ENCODE measurements at places on chromosomes 5 and 9.

DNA sequence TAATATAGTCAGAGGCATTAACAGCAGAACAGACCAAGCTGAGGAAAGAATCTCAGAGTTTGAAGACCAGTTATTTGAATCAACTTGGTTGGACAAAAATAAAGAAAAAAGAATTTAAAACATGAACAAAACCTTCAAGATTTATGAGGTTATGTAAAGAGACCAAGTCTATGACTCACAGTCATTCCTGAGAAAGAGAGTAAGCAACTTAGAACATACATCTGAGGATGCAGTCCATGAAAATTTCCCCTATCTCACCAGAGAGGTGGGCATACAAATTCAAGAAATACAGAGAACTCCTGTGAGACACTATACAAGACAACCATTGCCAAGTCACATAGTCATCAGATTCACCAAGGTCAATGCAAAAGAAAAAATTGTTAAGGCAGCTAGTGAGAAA, 17.4 kb upstream of the C9orf72 start:
- peak; percentile 70 for DNase-seq

GRCh38 chr9:126756876-126757415, 47.9 kb upstream of the ZBTB43 start:
- no peak for DNase-seq

- no peak for DNase-seq
These were observed 6.4 kb downstream of the SOWAHA start for GRCh38 chr5:132819468-132819867.

DNA sequence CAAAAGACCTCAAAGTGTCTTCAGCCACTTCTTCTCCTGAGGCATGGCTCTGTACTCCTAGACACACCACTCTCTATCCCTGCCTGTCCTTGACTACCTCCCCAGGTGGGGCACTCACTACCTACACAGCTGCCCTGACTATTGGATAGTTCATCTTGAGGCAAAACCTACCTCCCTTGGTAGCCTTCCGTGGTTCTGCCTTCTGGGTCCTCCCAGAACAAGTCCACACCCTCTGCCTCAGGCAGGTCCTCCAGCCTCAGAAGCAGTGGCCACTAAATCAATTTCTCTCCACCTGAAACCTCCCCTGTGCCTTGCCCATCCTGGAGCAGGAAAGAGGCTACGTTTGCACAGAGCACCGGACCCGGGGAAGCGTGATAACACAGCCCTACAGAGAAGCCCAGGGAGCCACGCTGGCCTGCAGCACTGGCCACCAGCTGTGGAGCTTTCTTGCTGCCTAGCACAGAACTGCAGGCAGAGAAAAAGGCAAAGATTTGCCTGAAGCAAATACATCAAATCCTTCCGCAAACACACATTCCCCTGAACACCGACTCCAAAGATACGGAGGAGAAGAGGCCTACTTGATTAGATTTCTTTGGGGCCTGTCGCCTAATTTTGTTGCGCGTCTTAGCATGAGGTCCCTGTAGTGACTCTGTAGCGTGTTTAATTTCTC, 141.8 kb downstream of the C9orf50 start:
- DNase-seq = no peak

- peak; percentile 60 for DNase-seq
These were observed 99.5 kb downstream of the LHFPL2 start for GRCh38 chr5:78549043-78549442.

DNA sequence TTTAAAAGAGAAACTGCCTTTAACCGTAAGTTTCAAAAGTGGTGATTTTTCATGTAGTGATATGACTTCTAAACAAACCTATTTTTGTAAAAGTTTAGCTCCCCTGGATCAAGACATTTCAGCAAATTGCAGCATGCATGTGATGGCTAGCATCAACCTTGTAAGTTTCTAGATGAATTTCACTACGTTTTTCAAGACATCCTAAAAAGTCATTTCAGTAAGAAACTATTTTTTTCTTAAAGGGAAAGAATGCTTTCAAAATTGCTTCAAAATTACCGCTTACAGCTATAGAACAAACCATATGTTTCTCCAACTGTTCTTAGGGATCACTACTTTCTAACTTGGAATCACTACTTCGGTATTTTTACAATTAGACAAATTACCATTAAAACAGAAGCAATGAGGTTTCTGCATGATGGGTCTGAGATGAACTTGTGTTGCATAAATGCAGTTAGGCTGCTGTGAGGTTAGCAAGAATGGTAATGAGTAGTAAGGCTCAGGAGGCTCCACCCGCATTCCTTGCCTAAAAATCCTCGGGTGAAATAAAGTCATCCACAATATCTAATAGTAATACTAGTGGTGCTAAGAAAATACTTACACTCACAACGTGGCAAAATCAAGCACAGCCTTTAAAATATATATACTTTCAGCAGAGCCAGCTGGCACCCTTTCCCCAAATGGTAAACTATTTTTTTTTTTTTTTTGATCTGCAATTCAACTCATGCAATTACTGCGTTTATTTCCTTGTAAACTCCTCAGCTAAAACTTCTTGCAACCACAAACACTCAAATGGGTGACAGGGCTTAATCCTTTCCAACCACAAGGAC, 53.8 kb downstream of the CDC14B start:
- DNase-seq = peak; percentile 52

DNA sequence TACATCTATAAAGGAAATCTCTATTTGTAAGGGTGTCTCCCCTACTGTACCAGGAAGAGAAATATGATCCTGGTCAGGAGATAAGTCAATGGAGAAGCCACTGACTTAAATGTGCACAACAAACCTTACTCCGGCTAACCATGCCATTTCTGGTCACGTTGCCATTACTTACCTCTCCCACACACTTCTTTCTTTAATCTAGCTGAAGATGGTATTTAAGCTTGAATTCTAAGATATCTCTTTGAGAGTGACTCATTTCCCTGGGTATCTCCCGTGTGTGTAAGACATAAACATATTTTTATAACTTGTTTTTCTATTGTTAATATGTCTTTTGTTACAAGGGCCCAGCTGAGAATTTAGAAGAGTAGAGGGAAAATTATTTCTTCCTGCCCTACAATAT, 296.6 kb downstream of the SEMA5A start:
- DNase-seq = no peak

DNA sequence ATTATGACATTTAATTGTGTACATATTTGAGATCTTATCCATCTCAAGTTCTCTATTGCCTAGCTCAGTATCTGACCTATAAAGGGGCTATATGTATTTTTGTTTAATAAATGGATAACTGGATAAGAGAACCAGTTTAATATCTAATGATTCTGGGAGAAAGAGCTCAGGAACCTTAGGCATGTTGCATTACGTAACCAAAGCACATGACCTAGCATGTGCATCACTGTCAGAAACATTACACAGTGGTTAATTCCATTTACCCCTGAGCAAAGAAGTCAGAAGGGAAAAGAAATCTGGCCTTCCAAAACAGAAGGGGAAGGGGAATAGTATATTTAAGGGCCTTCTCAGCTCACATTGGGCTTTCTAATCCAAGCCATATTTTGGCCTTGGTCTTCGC, 12.3 kb downstream of the PAPPA start:
- DNase-seq = peak; percentile 77

- peak; percentile 48 for DNase-seq
These were observed 44.3 kb upstream of the DENND4C start for GRCh38 chr9:19186232-19186631.

GRCh38 chr5:159951387-159951786, 35.1 kb downstream of the ADRA1B start:
- no peak for DNase-seq
